HL-60 (cell line): ENCODE measurements at places on chromosomes 4 and X.

GRCh38 chr4:23930750-23931488 is 41.1 kb upstream of the PPARGC1A start:
- DNase-seq = no peak

DNA sequence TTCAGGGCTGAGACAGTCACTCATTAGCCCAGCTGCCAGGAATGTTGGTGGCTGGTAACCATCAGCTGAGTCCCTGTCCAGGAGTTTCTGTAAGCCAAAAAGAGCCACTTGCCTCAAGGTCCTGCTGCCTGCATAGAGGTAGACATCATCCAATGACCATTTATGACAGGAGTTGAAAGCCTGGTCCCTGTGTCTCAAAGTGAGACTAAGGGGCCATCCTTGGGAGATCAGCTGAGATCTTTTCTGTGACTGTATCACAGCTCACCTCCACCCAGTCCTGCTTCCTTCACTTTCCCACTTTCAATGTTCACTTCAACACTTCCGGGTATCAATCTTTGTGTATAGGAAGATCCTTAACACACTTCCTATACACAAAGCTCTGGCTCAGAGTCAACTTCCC is 28.4 kb upstream of the MAOA start:
- no peak for DNase-seq

DNA sequence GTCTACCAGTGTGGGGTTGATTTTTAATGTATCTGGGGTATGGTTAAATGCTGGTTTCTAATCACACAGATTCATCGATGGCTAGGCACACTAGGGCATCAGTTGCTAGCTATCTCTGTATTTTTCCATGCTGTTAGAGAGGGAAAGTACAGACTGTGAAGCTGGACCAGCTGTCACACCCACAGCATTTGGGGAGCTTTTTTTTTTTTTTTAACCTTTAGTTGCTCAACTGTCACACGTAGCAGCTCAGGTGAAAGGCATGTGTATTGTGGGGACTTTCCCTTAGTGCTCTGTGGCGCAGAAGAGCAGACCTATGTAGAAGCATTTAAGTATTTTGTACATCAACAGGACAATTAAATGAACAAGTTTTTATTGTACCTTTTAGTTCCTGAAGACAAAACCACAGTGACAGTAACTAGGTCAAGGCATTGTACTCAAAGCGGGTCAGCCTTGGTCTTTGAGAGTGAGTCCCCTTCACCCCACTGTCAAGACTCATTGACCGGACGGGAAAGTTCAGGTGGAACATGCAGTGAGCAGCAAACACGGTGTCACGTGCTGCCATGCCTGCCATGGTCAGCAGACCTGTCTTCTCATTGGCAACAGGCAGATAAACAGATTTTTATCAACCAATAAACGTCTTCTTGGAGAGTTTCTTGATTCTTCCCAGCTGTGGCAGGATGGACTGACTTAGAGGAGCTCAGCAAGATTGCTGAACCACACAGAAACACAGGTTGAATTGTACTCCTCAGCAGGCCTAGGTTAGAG is 65.3 kb downstream of the CASP3 start:
- no peak for DNase-seq

DNA sequence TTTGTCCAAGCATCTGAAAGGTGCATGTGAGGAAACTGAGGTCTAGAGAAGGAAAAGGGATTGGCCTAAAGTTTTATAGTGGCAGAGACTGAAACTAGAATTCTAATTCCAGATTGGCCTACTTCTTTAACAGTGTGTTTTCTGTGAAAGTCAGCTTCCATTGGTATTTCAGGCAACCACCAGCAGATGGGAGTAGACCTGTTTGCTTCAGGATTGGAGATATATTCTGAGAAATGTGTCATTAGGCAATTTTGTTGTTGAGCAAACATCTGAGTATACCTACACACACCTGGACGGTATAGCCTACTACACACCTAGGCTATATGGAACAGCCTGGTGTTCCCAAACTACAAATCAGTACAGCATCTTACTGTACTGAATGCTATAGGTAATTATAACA is 207.3 kb upstream of the RADX start:
- no peak for DNase-seq

GRCh38 chr4:10320130-10320529 is 137.1 kb downstream of the ZNF518B start:
- no peak for DNase-seq

- no peak for DNase-seq
These were observed at the start of gene ADGRL3 for GRCh38 chr4:61200187-61200915. TSS of gene ADGRL3 (plus strand) at chr4:61200326.

GRCh38 chrX:24081661-24082154 is 27.0 kb downstream of the EIF2S3 start:
- DNase-seq = peak; percentile 69

DNA sequence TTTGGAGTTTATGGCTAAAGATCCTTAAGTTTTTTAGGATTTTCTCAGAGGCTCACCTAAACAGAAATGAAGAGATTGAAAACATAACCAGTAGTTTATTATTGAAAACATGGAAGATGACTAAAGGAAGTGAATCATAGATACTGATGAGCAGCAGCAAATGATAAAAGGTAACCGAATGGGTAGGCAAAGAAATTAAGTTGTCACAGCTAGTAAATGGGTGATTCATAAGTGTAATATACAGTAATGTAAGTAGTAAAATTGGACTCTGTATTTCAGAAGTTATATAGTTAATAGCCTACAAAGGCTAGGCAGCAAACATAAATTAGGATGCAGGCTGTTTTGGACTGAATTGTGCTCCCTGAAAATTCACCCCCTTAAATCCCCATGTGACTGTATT is 59.0 kb upstream of the ADGRA3 start:
- no peak for DNase-seq

GRCh38 chr4:94352163-94352562 is 9.5 kb upstream of the HPGDS start:
- DNase-seq = no peak

GRCh38 chr4:3880615-3881120 is 114.5 kb downstream of the ADRA2C start:
- peak; percentile 69 for DNase-seq

DNA sequence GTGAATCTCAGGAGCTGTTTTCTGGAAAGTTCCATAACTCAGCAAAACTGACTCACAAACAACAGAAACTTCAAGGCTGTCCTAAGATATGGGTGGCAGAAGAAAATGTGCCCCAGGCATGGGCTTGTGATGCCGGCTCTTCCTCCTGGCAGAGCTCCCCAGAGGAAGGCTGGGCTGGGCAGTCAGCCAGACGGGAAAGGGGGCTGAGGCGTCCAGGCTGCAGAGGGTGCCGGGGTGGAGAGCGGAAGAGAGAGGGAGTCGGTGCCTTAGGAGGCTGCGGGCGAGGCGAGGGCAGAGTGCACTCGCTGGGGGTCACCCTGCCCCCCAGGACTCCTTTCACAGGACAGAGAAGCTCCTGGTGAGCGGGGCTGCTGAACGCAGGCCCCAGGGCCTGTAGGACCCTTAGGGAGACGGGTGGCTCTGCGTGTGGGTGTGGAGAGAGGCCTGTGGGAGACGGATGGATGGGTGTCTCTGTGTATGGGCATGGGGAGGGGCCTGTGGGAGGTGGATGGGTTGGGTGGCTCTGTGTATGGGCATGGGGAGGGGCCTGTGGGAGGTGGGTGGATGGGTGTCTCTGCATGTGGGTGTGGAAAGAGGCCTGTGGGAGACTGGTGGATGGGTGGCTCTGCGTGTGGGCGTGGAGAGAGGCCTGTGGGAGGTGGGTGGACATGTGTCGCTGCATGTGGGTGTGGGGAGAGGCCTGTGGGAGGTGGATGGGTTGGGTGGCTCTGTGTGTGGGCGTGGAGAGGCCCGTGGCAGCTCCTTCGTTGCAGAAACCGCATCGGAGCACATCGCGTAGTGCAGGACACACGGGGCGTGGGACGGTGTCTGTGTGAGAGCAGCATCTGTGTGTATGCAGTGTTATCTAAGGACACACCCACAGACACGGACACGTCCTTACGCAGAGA is 15.9 kb downstream of the PCGF3 start:
- DNase-seq = no peak

DNA sequence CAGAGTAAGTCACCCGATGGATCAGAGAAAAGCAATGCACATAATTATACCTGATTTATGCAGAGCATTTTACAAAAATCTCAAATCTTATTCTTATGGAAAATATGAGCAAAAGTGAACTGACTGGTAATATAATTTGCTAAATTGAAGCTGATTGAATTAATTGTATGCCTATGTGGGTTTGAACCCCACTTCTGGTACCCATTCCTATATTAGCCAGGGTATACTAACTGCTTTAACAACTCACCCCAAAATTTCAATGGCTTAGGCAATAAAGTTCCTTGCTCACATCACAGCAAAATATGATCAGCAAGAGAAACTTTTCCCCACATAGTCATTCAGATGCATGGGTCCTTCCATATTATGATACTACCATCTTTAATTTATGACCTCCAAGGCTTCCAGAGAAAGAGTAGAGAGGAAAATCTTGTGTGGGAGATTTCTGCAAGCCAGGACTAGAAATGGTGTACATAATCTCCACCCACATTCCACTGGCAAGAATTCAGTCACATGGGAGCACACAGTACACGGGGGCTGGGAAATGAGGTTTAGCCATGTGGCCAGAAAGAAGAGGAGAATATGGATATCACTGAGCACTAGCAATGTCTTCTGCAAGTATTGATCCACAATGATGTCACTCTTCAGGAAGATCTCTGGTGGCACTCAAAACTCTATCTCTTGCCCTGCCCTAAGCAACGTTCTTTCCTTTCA is 640.7 kb downstream of the BCOR start:
- DNase-seq = no peak

DNA sequence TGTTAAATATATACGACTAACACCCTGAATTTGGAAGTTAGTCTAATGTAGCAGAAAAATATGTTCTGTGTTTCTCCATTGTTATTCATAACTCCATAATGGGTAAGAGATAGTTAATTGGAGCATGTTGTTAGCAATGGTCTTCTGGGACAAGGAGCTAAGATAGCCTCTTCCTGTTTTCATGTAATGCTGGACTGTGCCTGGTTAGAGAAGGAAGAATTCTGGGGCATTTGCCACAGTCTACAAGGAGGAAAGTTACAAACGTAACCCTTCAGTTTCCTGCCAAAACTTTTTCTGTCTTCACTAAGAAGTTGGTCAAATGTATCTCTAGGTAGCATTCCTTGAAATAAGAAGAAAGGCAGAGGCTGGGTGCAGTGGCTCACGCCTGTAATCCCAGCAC is 5.8 kb downstream of the PRDX4 start:
- no peak for DNase-seq

- no peak for DNase-seq
These were observed 113.4 kb upstream of the FAM241A start for GRCh38 chr4:112031712-112032328.

DNA sequence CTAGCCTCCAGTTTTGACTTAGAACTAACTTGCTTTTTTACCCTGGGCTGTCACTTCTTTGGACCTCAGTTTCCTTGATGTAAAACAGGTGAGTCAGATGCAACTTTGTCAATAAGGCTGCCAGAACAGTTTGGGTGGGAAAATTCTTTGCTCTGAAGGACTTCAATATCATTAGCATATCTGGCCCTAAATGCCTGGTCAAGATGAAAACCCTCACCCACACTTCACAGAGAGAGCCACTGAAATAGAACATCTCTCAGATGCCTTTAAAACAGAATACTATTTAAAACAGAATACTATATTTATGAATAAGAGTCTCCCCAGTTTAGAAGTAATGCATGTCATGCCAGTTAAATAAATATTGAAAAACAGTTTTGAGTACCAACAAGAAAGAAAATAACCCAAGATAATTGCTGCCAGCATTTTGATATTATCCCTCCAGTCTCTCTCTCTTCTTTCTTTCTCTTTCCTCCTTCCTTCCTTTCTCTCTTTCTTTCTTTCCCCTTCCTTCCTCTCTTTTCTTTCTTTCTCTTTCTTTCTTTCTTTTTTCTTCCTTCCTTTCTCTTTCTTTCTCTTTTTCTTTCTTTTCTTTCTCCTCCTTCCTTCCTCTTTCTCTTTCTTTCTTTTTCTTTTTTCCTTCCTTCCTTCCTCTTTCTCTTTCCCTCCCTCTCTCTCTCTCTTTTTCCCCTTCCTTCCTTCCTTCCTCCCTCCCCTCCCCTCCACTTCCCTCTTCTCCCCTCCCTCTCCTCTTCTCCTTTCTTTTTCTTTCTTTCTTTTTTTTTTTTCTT is 32.8 kb upstream of the SHISA3 start:
- no peak for DNase-seq

DNA sequence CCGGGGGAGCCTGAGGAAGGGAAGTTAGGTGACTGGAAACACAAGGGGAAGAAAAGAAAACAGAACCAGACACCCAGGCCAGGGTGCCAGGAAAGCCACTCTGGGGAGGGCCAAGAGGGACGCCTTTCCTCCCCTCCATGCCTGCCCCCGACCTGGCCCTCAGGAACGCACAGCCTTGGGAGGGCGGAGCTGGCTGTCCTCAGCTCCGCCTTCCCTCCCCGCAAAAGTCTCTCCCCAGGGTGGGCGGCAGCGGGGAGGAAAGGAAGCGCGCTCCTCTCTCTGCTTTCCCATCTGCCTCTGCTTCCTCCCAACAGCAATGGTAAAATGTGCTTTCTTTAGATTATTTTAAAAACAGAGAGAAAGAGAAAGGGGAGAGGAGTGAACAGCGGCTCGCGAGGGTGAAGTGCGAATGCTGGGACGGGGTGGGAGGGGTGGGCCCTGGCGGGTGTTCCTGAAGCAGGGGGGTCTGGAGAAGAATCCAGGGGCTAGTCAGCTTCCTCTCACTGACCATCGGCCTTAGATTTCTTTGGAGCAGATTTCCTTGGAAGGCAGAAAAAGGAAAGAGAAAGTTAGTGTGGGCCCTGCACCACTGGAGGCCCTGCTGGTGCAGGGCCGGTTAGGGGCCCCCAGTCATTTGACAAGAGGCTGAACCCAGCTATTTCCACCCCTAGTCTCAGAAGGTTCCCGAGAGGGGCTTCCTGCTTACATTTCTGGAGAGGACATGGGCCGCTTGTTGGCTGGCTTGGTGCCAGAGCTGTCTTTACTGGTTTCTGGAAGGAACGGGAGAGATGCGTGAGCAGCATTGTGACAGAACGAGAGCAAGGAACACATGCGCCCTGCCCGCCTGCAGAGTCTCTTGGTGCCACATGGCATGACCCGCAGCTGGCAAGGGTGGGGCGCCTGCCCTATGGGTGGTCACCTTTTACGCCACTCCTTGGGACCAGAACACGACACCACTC is 4.7 kb upstream of the RENBP start:
- no peak for DNase-seq

DNA sequence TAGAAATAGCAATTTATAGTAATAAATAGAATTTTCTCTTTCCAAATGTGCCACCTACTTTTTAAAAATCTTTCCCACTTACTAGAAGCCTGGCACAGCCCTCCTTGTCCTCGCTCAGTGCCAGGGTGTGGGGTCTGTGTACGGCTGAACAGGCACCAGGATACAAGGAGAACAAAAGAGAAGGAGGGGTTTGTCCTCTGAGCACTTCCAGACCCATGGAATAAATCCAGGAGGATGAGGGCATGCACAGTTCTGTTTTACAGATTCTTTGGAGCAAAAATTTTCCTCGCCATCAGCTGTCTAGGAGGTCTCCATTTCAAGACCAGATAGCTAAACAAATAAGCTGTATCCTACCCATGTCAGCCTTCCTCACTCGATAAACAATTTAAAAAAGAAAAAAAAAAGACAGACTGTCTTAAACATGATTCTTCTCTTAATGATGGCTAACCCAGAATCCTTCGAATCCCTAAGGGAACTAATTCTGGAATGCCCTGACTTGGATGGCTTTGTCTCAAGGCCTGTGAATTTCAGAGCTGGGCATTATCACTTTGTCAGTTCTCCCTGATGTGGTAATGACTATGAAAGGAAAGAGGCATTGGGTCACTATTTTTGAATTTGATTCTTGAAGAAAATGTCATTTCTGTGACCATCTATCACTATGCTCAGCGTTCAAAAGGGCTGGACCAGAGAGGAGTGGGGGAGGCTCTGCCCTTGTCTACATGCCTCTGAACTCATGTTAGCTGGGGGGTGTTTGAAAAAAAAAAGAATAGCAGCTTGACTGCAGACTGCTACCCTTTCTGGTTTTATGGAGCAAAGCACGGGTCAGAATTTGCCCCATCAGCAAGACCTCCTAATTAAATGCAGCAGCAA is 151.0 kb downstream of the DCTD start:
- DNase-seq = no peak
